ENCODE measurements at places on chromosomes 6 and 20.
A peak's percentile ranks its signal among the peaks of the same experiment; 100 is the strongest.

DNA sequence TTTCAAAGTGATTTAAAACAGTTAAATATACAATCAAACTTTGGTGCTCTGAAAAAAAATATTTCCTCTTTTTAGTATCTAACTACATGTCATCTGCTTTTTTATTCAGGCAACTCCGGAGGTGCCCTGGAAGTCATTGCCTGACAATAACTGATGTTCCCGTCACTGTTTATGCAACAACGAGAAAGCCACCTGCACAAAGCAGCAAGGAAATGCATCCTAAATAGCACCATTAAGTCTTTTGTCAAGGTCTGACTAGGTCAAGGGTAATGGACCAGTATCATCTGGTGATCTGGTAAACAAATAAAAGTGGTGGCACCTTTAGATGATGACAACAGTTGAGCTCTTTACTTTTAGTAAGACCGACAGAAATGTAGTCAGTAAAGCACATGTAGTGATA lies 13.2 kb downstream of the FAM229B start:
- no peak for DNase-seq

DNA sequence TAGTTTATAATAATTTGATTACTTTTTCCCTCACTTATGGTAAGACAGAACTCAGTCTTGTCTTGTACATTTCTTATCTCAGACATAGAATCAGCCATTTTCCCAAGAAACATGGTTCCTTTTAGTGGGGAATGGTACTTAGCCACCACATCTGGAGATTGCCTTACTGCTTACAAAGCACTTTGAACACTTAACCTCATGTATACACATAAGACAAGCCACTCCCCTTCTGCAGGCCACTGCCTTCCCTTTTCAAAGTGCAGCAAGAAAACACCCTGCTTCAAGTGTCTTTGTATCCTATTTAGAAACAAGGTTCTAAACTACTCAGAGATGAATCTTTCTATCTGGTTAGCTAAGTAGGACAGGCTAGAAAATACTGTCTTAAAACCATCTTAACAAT lies 159.2 kb downstream of the UBE3D start:
- no peak for DNase-seq

GRCh38 chr20:62377615-62378178 lies 9.2 kb upstream of the RPS21 start:
- DNase-seq = no peak

GRCh38 chr6:100447081-100447899 lies 17.4 kb downstream of the SIM1 start:
- no peak for DNase-seq

DNA sequence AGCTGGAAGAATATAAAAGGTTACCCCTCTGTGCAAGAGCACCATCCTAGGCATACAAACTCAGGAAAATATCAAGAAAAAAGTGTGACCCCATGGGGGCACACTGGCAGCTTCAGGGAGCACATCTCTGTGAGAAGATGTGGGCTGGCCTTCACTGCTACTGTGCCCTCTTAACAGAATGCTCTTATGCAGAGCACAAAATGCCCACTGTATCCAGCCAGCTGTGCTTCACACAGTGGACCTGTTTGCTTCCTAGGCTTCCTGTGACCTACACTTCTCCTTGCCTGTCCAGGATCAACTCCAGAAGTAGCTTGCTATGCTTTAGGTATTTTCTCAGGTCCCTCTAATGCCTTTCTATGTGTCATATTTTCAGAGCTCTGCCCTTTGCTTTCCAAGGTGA lies 380.2 kb upstream of the MMS22L start:
- DNase-seq = no peak

GRCh38 chr6:36177166-36177565 lies 19.4 kb upstream of the BRPF3 start:
- no peak for DNase-seq

DNA sequence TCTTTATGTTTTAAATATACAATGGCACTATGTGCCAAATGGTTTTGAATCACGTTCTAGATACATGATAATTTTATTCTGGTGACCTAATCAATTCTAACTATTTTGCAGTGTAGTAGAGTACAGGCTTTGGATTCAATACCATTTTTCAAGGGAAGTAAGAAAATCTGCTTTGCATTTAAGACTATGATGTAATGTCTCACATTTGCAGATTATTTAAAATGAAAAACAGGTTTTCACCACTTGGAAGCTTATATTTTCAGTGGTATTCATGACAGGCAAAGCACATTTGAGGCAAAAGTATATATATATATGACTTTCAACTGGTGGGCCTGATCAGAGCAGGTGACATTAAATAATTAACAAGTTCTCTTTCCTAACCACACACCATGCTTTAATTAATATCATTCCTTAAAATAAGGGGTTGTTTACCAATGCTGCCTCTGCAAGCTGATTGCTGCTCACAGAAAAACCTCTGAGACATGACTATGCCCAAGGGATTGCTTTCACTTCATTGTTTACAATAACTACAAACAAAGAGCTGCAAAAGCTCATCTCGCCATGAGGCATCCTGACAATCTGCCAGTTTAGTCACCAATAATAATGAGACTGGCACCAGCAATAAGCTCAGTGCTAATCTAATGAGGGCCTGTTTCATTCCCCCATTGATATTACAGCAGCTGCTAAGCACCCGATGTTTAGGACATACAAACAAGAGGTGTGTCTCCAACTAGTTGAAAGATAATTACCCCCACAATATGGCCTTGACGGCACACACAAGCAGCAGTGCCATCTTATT lies 1176.0 kb upstream of the GJE1 start:
- DNase-seq = no peak

GRCh38 chr20:32357375-32357868 lies 709 bp upstream of the ASXL1 start:
- peak; percentile 75 for DNase-seq

GRCh38 chr6:2665146-2666070 lies 85.3 kb downstream of the MYLK4 start:
- DNase-seq = no peak

GRCh38 chr6:44115866-44116265 lies 11.4 kb downstream of the MRPL14 start:
- no peak for DNase-seq
